Kidney capillary endothelial cell (primary cell): ENCODE measurements at places on chromosomes 13 and 19.
A peak's percentile ranks its signal among the peaks of the same experiment; 100 is the strongest.

GRCh38 chr19:34165295-34165738 is 7.0 kb upstream of the LSM14A start:
- DNase-seq = no peak

DNA sequence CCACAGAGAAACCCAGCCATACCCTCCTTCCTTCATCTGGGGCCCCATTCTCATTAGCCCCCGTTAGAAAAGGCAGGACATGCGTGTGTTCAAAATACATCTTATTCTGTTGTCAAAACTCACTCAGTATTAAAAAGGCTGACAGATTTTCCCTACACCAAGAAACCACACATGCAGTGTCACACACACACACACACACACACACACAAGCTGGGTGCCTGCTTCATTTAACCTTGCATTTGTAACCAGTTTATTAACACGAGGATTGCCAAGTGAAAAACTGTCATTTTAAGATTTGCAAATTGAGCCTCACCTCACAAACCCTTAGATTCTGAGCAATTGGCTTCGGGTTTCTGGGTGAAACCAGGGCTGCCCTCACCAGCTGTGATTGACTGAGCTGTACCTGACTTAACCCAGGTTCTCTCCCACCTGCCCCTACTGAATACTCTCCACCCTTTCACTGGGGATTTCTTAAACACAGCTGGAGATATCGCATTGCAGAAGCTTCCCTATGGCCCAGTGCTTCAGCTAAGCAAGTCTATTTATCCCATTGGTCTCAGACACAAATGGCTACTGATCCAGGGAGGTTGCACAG is 172.7 kb upstream of the ZNF507 start:
- DNase-seq = no peak

DNA sequence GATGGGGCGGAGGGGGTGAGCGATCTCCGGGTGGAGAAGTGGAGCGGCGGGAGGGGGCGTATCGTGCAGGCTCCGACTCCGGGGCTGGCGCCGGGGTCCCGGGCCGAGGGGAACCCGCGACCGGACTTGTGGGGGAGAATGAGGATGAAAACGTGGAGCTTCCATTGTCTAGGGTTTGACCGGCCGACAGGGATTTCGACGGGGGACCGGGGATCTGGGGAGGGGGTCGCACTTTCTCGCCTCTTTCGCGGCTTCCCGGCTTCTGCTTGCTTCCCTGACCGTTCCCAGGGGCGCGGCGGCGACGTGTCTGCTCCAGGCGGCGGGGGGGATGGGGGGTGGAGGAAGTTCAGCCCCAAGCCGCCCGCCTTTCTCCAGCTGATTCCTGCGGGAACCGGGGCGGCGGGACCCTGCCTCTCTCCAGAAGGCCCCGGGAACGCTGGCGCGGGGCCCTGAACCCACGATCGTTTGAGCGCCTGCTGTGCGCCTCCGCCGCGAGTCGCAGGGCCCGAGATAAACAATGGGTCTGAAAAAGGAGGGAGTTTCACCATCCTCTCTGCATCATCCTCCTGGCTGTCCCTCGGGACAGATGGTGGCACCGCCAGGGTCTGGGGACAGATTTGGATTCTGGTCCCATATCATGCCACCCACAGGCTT is 790 bp downstream of the TPM4 start:
- peak; percentile 36 for DNase-seq

GRCh38 chr13:40609972-40610726 is 56.3 kb downstream of the FOXO1 start:
- DNase-seq = peak; percentile 71

DNA sequence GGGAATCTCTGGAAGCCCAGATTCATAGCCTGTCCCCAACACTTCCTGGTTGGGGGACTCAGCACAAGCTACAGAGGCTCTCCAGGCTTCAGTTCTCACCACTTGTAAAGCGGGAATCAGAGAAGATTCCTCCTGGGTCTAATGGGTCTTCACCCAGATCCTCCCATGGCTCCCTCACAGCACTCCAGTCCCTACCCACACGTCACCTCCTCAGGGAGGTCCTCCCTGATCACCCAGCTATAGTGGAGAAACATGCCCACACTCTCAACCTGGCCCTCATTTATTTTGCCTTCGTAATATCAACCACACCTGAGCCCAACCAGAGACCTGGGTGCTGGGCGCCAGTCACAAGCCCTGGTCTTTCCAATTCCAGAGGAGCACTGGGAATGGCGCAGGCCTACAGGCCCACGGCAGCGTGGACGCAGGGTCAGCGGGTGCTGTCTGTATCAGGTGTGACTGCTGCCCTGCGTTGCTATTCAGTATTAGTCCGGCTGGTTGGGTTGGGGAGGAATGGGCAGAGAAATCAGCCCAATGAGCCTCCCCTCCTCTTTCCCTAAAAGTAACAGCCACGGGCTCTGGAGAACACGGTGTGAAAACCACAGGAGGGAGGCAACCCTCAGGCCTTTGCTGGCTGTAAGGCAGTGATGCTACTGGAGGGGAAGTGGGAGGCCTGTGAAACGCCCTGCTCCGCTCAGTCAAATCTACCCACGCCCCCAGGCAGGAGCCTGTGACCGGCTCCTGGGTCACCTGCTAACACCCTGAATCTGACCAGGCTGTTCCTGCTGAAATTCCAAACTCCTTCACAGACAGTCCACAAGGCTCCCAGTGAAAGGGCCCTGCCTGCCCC is 5.2 kb downstream of the AKT2 start:
- no peak for DNase-seq

DNA sequence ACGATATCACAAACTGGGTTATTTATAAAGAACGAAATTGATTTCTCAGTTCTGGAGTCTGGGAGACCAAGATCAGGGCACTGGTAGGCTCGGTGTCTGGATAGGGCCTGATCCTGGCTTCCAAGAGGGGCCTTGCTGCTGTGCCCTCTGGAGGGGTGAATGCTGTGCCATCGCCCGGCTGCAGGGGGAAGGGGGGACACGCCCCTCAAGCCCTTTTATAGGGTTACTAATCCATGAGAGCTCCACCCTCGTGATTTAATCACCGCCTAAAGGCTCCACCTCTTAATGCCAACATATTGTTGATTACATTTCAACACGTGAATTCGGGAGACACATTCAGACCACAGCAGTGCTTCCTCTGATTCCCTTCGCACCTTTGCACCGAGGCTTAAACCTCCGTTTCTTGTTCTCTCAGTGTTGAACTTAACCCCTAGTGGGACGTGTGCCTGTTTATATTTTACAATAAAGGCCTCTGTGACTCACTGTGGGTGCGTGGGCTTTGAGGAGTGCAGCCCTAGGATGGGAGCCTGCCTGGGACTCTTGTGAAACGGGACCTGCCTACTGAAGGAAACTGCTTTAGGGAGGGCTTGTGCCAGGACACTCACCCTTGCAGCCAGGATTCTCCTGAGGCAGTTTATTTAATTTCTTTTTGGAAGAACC is 52.4 kb upstream of the SPATA13 start:
- no peak for DNase-seq

- no peak for DNase-seq
Observed at GRCh38 chr13:26325876-26326275, 71.9 kb downstream of the CDK8 start.

DNA sequence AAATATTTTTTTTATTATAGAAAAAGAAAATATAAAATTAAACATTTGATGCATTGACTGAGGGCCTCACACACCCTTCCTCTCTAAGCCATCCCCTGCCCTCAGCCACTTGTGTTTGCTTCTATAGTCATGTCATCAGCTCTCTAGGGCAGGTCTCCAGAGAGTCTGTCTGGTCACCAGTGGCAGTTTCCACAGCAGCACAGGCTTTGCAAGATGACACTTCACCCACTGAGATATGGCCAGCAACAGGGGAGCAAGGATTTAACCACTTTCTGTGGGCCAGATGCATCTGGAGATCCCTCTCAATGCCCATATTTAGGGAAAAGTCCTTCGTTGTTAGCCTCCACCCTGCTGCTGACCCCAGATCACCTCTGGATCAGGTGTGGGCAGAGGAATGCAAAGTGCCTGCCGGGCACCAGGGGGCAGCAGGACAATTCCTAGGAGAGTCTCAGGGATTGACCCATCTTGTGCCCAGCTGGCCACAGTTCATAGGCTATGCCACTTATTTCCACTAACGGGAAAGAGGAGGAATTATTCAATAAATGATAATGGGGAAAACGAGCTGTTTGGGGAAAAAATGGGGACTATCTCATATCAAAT is 4.8 kb downstream of the ABCC4 start:
- peak; percentile 23 for DNase-seq

- DNase-seq = no peak
Observed at GRCh38 chr13:107680115-107680514, 535.2 kb downstream of the LIG4 start.

DNA sequence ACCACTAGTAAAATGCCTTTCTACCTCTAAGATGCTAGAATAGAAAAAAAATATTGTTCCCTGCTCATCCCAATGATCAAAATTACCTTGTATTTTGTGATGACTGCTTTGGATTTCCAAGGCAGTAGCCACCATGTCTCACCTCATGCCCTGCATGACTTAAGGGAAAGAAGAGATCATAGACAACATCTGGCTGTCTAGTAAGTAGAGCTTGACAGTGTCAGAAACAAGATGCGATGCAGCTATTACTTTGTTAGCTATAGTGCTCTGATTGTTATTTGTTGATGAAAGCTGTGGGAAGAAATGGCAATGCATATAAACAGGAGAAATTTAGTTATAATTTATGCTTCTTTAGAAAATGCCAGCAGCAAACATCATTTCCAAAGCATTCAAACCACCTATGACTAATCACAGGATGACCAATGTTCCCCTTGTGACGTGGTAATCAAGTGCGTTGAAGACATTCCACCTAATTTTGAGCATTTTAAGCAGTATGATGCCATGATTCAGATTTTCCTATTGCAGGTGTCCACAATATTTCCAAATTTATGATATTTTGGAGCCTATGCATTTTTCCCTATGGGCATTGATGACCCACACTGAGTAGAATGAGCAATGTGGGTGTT is 308.3 kb downstream of the KCNRG start:
- peak; percentile 12 for DNase-seq

- DNase-seq = peak; percentile 30
Observed at GRCh38 chr13:75324413-75324940, 157.5 kb downstream of the TBC1D4 start.

- no peak for DNase-seq
Observed at GRCh38 chr19:45307361-45307760, 15.3 kb downstream of the CKM start.

DNA sequence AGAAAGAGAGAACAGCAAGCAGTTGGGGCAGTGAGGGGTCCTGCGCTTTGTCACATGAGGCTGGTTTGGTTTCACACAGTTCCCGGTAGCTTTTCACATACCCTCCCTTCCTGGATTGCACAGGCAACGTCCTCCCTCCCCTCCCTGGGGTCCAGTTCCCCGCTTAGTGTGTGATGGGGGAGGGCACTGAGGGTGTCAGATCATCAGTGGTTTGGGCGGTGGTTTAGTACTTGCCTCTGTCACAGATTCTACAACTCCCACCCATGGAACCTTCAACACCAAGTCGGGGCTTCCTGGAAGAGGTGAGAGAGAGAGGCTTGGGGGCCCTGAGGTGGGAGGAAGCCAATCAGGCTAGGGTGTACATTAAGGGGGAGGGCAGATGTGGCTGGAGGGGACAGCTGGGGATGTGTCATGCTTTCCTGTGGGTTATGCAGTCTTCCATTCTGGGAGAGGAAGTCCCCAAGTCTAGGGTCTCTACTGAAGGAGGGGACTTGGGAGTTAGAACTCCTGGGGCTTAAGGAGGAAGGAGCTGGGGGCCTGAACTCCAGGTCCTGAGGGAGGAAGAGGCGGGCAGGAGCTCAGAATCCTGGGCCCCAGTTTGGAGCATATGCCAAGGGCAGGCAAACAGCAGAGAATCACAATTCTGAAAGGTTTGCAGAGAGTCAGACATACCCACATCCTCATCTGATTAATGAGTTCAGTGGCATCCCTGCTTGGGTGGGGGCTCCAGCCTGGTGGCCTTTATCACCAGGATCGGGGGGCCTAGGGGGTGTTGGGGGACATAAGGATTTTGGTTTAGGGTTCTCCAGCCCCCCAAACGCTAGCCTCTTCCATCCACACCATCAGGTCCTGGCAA is at the start of gene NKG7:
Gene NKG7, minus strand, starts transcription at position 6 of the 856 bp plus-strand sequence. CDS start 119 bp downstream, outside the sequence.
- no peak for DNase-seq

- DNase-seq = no peak
Observed at GRCh38 chr13:27704681-27705080, 83.0 kb downstream of the POLR1D start.

DNA sequence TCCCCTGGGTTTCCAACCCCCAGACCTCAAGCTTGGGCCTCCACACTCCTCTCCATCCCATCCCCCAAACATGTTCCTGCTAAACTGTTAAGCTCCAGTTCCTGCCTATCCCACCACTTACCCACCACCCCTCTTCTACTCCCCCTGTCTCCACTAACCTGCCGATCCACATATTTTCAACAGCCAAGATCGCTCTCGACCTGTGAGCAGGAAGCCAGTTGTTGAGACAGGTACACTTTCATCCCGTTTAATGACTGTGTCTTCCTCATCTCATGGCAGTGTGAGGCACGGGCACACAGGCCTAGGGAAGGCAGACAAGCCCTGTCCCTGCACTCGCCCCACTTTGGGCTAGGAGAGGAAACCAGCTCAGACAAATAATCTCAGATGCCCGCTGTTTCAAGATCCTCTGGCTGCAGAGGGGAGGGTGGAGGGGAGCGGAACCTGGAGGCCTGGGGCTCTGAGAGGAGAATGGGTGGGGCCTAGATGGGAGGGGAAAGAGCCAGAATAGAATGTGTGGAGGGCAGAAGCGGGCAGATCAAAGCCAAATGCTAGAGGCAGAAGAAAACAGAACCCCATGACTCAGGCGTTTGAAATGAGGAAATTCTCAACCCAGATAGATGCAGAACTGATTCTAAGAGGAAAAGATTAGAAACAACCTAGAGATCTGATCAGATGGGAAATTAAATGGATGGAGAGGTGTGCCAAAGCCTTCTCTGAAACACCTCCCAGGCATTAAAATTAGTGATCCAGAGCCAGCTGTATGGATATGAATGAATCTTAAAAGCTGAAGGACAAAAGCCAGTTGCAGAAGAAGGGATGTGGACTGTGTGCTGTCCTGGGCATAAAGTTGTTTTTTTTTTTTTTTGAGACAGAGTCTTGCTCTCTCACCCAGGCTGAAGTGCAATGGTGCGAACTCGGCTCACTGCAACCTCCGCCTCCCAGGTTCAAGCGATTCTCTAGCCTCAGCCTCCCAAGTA is 16.9 kb upstream of the CYP2S1 start:
- peak; percentile 33 for DNase-seq

GRCh38 chr19:35882114-35882832 is 13.9 kb downstream of the APLP1 start:
- peak; percentile 48 for DNase-seq

GRCh38 chr13:41311406-41312175 is 524 bp downstream of the NAA16 start:
- DNase-seq = peak; percentile 14

DNA sequence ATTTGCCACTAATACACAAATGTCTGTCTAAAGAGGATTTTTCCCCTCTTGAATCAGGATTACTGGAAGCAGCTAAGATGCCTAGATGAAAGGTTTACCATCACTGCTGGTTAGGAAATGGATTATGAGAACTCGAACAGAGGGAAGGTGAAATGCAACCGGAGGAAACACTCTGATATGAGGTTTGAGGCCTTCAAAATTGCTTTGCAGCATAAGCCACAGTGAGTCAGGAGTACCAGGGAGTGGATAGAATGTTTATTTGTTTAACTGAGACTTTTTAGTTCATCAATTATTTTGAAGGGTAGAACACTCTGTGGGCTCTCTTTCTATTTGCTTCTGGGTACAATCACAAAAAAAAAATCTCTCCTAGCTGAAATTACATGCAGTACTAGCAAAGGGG is 18.1 kb downstream of the CDADC1 start:
- no peak for DNase-seq
